ENCODE measurements at places on chromosomes 3 and 15. TPM values are rescaled to one million over a fixed set of nuclear protein-coding genes. Genes with fewer than 3 reads are reported as not detected.
A peak's percentile ranks its signal among the peaks of the same experiment; 100 is the strongest.

DNA sequence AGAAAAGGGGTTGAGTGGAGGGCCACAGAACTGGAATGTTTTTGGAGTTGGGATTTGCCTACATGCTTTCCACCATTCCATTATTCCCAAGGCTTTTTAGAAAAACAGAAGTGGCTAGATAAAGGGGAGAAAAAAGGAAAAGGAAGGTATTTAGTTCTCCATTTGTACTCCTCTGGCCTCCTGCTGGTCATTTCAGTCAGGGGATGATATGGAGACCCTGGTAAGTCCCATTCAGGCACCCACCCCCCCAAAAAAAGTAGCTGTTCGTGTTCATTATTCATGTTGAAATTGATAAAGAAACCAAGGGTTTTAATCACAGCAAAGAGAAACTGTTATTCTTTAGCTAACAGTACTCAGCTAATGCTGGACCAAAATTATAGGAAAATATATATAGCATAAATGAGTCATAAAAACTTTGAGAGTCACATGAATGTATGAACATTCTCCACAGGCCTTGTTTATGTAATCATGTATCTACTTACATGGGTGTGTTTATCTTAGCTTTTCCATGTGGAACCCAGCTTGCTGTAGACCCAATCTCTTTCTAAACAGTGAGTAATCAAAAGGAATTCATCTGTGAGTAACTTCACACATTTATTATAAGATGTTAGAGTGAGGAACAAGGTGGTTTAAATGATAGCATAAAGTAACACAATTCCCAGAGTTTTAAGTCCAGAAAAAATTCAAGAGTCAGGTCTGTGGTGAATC is 167.2 kb downstream of the KCNMB2 start:
- no peak for DNase-seq

DNA sequence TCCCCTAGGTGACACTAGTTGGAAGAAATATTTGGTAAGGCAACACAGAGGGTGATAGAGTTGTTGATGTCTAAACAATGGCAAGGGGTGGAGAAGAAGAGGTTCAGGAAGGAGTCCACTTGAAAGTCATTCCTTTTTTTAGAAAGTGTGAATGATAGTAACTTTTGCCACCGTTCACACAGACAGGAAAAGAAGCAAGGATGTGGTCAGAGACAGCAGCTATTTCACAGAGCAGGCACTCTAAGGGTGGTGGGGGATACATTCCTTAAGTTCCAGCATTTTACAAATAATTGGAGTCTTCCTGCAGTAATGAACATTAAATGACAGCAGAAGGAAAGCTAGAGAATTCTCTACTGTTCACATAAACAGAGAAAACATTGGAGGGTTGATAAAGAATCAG is 75.4 kb upstream of the ZNF385D start:
- no peak for DNase-seq

GRCh38 chr15:52121896-52122295 is 9.3 kb upstream of the BCL2L10 start:
- DNase-seq: peak; percentile 20

DNA sequence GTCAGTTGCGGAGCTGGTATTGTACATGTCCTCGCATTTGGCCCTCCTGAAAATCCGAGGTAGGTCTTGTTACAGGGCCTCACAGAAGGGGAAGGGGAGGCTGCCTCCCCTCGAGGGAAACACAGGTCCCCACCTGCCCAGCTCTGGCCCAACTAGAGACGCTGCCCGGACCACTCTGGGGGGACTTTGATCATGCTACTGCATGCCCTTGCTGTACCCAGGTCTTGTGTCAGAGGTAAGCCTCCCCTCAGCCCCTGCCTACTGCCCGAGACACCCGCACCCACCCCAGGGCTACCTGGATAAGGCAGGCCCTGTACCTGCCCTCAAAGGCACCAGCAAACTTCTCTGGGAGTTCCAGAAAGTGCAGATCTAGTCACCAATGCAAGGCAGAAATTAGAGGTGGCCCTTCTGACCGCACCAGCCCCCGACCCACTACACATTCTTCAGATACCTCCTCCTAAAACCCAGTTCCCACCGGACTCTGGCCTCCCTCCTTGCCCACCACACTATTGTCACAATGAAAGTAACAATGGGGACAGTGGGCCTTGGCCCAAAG is 981 bp upstream of the SCAP start:
- no peak for DNase-seq

DNA sequence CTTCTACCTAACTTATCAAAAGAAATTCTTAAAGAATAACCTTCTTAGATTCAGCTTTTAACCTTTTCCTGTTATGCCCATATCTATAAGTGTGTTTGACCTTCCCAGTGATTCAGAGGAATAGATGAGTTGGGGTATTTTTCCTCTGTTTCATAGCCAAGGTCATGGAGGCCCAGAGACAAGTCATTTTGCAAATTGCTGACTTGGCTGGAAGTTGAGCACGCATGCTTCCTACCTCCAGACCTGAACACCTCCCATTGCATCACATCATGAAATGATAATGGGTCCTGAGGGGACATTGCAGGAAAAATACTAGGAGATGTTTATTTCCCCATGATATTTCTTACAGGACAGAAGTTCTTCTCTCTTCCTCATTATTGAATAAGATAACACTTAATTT is 158.6 kb upstream of the LMCD1 start:
- DNase-seq: no peak

DNA sequence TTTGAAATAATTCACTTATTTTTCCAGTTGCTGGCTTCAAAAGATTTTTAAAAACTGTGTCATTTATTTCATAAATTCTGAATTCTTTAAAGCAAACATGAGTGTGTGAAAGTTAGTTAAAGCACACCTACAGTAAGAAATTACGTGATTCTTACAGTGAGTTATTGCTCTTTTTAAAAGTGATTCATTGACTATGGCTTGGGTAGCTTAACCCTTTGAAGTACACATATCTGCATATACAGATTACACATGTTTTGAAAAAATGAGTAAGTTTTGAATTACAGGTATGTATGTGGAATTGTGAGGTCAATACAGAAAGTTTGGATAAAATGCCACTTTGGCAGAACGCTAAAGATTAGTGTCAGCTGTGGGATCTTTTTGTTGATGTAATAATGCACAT is 64.5 kb upstream of the MBNL1 start:
- no peak for DNase-seq

DNA sequence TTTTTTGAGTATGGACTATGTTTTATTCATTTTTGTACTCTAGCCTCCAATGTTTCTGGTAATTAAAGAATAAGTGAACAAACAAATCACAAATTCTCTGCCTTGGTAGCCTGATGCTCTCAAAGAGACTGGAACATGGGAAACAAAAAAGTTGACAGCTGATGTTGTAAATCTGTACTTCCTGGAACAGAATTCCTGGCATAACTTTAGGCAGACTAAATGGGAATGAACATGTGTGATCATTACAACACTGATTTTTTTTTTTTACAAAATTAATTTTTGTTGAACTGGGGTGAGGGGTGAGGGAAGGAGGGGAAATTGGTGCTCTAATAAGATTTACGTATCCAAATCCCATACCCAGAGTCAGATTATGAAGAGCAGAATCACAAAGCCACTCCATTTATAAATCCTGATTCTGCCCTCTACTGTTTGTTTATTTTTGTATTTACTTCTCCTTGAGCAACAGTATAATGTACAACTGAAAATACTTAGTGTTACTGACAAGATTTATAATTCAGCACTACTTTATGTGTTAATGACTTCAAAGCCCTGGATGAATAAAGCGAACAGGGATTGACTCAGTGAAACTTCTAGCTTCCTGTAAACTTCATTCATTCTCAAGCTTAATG is 165.0 kb downstream of the FRMD5 start:
- DNase-seq: peak; percentile 71

- DNase-seq: peak; percentile 99
These were observed 452.8 kb upstream of the THBS1 start for GRCh38 chr15:39127925-39128617.

- peak; percentile 3 for DNase-seq
These were observed 35.3 kb upstream of the TUBGCP5 start for GRCh38 chr15:23074684-23075083.

GRCh38 chr15:58473724-58474123 is 41.9 kb downstream of the LIPC start:
- peak; percentile 89 for DNase-seq

DNA sequence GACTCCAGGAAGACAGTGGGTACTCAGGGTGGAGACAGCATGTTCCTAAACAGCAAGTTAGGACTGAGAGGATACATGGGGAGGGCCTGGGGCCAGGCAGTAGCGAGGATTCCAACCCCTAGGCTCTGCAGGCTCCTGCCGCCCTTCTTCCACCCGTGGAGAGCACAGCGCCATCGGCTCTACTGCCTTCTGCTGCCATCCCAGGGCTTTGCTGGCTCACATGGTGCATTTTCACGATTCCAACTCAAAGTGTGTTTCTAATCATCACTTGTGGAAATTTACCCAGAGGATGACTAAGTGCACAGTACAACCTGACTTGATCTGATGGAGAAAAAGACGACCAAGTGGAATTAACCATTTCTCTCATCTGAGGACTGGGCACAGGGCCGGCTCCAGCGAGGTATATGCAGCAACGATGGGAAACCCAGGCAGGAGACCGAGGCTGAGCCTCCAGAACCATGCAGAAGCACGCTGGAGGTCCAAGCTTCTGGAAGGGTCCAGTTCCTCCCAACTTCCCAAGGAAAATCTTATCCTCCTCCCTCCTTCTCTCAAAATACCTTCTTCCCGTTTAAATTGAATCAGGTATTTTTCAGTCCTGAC is 104.6 kb downstream of the LRIG1 start:
- peak; percentile 26 for DNase-seq

DNA sequence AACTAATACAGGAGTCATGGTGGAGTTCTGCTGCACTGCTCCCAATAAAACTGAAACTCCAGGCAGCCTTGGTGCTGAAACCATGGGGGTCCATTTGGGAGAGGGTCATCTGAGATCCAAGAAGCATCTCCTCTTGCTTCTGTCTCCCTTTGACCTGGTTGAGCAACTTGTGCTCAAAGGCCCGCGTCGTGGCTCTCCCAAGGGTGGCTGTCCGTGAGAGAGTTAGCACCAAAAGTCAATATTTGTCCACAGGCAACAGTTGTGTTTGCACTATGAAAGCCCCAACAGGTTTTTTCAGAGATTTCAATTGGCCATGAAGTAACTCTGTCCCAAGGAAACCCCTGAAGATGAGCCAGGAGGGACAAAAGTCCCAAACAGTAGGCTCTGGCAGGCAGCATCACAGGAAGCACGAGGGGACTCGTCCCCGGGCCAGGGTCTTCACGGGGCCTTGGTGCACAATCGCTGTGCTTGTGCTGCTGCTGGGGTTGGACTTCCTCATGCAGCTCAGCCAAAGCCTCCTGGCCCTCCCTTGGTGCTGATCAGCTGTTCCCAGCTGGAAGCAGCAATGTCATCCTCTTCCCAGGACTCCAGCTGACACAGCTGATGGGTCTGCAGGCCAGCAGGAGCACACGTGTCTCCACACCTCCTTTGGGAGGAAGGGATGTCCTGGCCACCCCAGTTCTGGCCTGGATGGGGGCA is 39.4 kb upstream of the WNT5A start:
- DNase-seq: no peak

The CCDC174 gene
- total RNA-seq: 40.5 TPM

The DISP2 gene
- 0.36 TPM for total RNA-seq

The FANCD2OS gene
- total RNA-seq: not detected
